ENCODE measurements at places on chromosomes 4 and X.
A peak's percentile ranks its signal among the peaks of the same experiment; 100 is the strongest.

DNA sequence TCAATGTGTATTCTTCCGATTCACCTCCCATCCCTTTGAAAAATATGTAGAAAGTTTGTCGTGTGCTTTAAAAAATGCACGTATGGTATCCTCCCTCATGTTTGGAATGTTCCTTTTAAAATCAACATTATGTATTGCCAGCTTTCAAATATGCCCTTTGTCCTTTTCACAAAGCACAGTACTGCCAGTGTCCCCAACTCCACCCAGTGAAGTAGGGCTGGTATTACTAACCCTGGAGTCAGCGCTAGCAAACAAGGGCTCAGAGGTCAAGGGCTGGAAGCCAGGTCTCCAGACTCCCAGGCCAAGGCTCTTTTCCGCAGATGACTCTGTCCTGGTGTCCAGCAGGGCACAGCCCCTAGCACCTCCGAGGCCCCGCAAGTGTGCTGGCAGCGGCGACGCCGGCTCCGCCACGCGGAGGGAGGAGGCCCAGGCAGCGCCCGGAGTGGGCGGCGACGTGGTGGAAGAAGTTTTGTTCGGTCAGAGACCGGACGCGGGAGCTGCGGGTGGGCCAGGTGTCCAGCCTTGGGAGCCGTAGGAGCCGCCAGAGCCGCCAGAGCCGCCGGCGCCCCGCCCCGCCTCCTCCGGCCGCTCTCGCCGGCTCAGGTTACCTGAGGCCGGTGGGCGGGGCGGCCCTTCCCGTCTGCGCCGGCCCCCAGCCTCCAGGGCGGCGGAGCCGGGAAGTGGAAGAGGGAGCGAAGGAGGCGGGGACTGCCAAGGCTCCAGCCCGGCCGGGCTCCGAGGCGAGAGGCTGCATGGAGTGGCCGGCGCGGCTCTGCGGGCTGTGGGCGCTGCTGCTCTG lies at the start of gene IL13RA1:
Gene IL13RA1 (plus strand): TSS at position 720 of the 799 bp plus-strand sequence. CDS start 33 bp downstream, at position 753.
- H3K27ac ChIP-seq, result no peak within 1 kb of the TSS
- H3K4me1 ChIP-seq, result no peaks in the 10 kb centered on the region
- DNase-seq, result no peak

GRCh38 chr4:142121448-142122350 lies 485.3 kb downstream of the IL15 start:
- peak overlapping the region; percentile 26 for H3K27ac ChIP-seq
- H3K36me3 ChIP-seq, result peaks cover 31% of the 10 kb centered on the region
- peaks cover 12% of the 10 kb centered on the region for H3K4me1 ChIP-seq
- H3K27me3 ChIP-seq, result no peaks in the 10 kb centered on the region
- H3K4me3 ChIP-seq, result no peak overlapping the region

- H3K36me3 ChIP-seq, result no peaks in the 10 kb centered on the region
- no peak overlapping the region for H3K27ac ChIP-seq
- DNase-seq, result no peak
Observed at GRCh38 chr4:19286924-19287323, 964.8 kb upstream of the SLIT2 start.

DNA sequence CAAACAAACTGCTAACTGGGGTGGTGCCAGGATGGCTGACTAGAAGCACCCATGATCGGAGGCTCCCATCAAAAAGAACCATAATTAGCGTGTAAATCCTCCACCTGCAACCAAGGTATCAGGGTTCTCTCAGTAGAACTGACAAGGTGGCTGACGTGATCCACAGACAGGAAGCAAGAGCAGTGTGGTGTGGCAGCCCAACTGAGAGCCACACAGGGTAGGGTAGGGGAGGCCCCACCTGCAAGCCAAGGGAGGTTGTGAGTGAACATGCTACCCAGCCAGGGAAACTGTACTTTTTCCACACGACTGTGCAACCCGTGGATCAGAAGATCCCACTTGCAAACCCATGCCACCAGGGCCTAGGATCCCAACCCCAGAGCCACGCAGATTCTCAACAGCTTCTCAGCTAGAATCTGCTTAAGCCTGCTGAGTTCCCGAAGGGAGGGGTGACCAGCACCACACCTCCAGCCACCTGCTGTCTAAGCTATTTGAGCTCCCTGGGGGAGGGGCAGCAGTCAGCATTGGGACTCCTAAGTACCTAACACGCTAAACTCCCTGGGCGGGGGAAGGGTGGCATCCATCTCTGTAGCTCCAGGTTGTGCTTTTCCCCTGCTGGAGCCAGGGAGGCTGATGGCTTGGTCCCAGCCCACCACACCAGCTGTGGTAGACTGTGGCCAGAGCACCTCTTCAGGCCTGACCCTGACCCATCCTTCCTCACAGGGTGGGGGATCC lies 425.1 kb downstream of the GPM6A start:
- H3K36me3 ChIP-seq, result no peaks in the 10 kb centered on the region
- H3K4me1 ChIP-seq, result no peaks in the 10 kb centered on the region
- no peaks in the 10 kb centered on the region for H3K27me3 ChIP-seq
- DNase-seq, result no peak

- peaks cover 5% of the 10 kb centered on the region for H3K27me3 ChIP-seq
- no peak overlapping the region for H3K4me3 ChIP-seq
- no peak for DNase-seq
- peak overlapping the region; percentile 13 for H3K27ac ChIP-seq
- peaks cover 6% of the 10 kb centered on the region for H3K4me1 ChIP-seq
Observed at GRCh38 chr4:113825272-113825671, 63.7 kb upstream of the CAMK2D start.

DNA sequence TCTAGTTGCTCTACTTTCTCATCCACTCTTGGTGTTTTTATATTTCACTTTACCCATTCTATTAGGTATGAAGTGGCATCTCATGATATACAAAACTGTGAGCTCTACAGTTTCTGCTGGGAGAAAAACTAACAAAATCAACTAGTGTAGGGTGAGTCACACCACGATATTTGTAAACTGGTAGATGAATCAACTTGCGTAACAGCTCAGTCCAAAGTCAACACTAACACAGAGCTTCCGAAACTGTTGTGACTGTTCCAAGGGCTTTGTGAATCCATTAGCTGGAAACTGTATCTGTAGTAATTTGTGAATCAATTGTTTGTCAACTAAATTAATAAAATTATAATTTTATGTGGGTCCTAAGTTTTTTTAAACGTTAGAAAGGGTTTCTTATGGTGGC lies 119.8 kb upstream of the TSPAN5 start:
- no peaks in the 10 kb centered on the region for H3K36me3 ChIP-seq
- H3K4me3 ChIP-seq, result no peak overlapping the region
- peaks cover 31% of the 10 kb centered on the region for H3K27me3 ChIP-seq

- H3K4me3 ChIP-seq, result no peak overlapping the region
- peaks cover 13% of the 10 kb centered on the region for H3K4me1 ChIP-seq
- H3K27ac ChIP-seq, result peak overlapping the region; percentile 65
- H3K27me3 ChIP-seq, result no peaks in the 10 kb centered on the region
Observed at GRCh38 chrX:9644335-9644734, 121.3 kb downstream of the GPR143 start.

- peaks cover 34% of the 10 kb centered on the region for H3K27me3 ChIP-seq
- H3K4me1 ChIP-seq, result no peaks in the 10 kb centered on the region
- no peaks in the 10 kb centered on the region for H3K36me3 ChIP-seq
- no peak for DNase-seq
Observed at GRCh38 chr4:153725136-153725830, 34.5 kb downstream of the RNF175 start.

DNA sequence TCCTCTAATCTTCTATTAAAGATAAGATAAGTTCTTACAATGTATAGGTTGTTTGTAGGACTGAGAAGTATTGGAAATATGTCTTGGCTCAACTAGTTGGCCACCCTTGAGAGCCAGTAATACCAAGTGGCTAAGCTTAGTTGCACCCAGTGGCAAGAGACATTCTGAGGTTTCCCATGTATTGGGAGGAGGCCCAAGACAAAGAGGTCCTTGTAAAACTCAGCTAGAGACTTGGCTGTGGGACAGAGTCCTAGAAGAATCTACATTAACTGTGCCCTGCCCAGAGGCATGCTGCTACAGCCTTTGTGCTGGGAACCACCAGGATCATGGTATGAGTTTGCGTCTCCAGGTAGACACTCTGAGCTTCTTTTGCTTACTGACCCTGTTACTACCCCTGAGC lies 41.9 kb upstream of the SLC4A4 start:
- no peaks in the 10 kb centered on the region for H3K27me3 ChIP-seq
- H3K36me3 ChIP-seq, result no peaks in the 10 kb centered on the region
- no peak overlapping the region for H3K27ac ChIP-seq
- H3K4me3 ChIP-seq, result no peak overlapping the region
- no peak for DNase-seq

DNA sequence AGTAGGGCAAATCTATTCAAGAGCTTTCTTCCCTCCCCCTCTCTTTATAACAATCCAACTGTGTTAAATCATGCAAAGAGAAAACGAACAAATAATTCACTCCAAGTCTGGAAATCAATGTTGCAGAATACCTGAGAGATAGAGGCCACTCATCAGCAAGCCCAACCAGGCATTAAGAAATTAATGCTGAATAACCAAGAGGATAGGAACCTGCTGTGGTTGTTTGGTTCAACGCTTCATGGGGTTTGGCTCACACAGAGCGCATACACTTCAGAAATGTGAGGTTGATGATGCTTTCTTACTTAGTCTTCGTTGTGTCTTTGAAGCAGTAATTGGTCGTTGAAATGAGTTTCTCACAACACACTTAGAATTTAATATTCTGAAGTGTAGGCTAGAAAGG lies 1540.0 kb upstream of the PABPC4L start:
- no peaks in the 10 kb centered on the region for H3K36me3 ChIP-seq
- no peaks in the 10 kb centered on the region for H3K27me3 ChIP-seq
- H3K4me3 ChIP-seq, result no peak overlapping the region
- DNase-seq, result no peak
- no peak overlapping the region for H3K27ac ChIP-seq

- H3K36me3 ChIP-seq, result no peaks in the 10 kb centered on the region
- no peaks in the 10 kb centered on the region for H3K4me1 ChIP-seq
- H3K27me3 ChIP-seq, result no peaks in the 10 kb centered on the region
- no peak for DNase-seq
Observed at GRCh38 chr4:129153700-129154099, 57.7 kb downstream of the C4orf33 start.

DNA sequence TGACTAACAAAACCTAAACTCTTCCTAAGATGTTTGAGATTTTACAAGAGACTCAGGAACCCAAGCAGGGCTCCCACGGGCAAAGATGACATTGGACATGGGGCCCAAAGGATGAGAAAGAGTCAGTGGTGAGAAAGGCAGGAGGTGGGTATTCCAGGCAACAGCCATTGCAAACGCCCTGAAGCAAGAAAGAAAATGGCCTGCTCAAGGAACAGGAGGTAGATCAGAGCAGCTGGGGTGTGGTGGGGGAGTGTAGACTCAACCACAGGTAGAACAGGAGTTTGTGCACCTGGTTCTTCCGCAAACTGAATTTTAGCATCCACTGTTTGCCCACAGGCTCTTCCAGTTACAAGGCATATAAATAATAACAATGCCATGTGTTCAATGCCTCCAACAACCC lies 3.3 kb downstream of the PPP2R2C start:
- H3K4me3 ChIP-seq, result no peak overlapping the region
- no peak for DNase-seq
- H3K36me3 ChIP-seq, result no peaks in the 10 kb centered on the region
- no peak overlapping the region for H3K27ac ChIP-seq

DNA sequence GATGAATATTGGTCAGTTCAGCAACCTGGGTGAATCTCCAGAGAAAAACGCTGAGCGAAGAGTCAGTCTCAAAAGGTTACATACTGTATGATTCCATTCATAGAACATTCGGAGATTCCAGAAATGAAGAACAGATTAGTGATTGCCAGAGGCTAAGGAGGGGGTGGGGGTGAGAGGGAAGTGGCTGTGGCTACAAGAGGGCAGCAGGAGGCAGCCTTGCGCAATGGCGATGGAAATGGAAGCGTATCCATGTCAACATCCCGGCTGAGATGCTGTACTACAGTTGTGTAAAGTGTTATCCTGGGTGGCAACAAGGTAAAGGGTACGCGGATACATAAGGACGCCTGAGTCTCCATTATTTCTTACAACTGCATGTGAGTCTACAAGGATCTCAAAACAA lies 18.0 kb downstream of the LYAR start:
- peak overlapping the region; percentile 99 for H3K27ac ChIP-seq
- H3K36me3 ChIP-seq, result peaks cover 48% of the 10 kb centered on the region
- DNase-seq, result no peak

DNA sequence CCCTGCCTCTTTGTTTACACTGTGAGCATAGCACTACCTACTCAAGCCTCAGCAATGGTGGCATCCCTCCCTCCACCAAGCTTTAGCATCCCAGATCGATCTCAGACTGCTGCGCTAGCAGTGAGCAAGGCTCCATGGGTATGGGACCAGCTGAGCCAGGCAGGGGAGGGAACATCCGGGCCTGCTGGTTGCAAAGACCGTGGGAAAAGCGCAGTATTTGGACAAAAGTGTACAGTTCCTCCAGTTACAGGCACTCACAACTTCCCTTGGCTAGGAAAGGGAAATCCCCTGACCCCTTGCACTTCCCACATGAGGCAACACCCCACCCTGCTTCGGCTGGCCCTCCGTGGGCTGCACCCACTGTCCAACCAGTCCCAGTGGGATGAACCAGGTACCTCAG lies 26.5 kb downstream of the EGF start:
- H3K4me1 ChIP-seq, result no peaks in the 10 kb centered on the region
- H3K27me3 ChIP-seq, result peaks cover 49% of the 10 kb centered on the region
- no peaks in the 10 kb centered on the region for H3K36me3 ChIP-seq
- H3K27ac ChIP-seq, result no peak overlapping the region
- DNase-seq, result no peak

- no peak overlapping the region for H3K27ac ChIP-seq
- DNase-seq, result no peak
- no peaks in the 10 kb centered on the region for H3K4me1 ChIP-seq
- H3K36me3 ChIP-seq, result no peaks in the 10 kb centered on the region
Observed at GRCh38 chr4:123819362-123820035, 422.9 kb downstream of the SPRY1 start.

DNA sequence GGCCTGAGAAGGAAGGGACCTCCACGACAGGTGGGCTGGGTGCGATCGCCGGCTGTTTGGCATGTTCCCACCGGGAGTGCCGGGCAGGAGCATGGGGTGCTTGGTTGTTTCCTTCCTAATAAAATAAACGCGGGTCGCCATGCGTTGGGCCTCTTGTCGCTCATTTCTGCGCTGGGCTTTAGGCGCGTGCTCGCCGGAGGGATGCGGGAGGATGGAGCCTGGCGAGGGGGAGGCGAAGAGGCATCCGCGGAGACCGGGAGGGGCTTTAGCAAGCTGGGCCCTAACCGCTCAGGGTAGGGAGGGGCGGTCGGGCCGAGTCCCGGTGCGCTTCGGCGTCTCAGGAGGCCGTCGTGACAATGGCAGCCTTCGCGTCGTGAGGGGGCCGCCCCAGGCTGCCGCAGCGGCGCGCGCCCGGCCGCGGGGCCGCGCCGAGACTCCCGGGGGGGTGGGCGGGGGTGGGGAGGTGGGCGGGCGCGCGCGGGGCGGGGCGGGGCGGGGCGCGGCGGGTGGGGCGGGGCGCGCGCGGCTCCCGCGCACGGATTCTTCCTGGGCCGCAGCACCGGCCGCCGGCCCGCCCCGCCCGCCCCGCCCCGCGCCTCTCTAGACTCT lies 476 bp upstream of the GDI1 start:
- peaks cover 41% of the 10 kb centered on the region for H3K36me3 ChIP-seq
- peak; percentile 32 for DNase-seq
- peak overlapping the region; percentile 86 for H3K27ac ChIP-seq
- H3K4me3 ChIP-seq, result peak overlapping the region; percentile 89
- no peaks in the 10 kb centered on the region for H3K27me3 ChIP-seq
